ENCODE measurements at places on chromosomes 1 and 21. TPM values are rescaled to one million over a fixed set of nuclear protein-coding genes. Genes with fewer than 3 reads are reported as not detected.

DNA sequence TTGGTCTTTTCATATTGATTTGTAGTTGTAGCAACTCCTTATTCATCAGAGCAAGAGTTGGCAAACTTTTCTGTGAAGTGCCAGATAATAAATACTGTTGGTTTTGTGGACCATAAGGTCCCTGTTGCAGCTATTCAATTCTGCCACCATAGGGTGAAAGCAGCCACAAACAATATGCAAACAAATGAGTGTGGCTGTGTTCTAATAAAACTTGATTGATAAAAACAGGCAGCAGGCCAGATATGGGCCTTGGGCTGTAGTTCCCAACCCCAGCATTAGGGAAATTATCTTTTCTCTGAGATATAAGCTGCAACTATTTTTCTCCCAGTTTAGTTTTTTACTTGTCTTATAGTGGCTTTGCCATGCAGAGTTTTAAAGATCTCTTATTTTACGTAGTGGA is 469.2 kb downstream of the SMYD3 start:
- DNase-seq = no peak

- no peak for DNase-seq
These were observed 212.7 kb upstream of the JUN start for GRCh38 chr1:58996341-58997059.

DNA sequence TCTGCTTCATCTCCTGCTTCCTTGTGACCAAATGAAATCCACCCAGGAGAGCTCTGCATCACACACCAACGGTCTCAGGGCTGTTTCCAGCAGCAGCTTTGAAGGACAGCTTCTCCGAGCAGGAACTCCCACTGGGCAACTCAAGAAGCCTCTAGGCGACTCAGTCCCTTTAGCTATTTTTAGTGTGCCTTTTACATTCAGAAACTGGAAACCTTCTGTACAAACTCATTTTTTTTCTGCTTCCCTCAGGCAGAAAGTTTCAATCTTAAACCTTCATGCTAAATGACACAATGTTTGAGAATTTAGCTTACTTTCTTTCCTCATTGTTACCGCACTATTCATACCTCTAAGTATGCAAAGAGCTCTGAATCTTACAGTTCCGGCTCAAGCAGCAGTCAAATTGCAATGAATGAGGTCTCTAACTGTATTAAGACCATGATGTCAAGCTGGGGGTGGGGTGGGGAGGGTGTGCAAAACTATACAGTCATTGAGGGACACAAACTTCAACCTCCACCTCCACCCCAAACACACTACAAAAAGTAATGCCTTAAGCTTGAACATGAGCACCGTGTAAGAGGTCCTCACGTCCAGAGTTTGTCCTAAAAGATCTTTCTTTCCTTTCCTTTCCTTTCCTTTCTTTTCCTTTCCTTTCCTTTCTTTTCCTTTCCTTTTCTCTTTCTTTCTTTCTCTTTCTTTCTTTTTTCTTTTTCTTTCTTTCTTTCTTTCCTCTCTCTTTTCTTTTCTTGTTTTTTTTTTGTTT is 16.4 kb upstream of the TARBP1 start:
- no peak for DNase-seq

Gene DDAH1
- total RNA-seq = 86.3 TPM

Gene ROR1
- total RNA-seq = 3.1 TPM

Data from mucosa of descending colon (tissue), 3 donors.